ENCODE measurements at places on chromosomes 3 and 15.
A peak's percentile ranks its signal among the peaks of the same experiment; 100 is the strongest.

DNA sequence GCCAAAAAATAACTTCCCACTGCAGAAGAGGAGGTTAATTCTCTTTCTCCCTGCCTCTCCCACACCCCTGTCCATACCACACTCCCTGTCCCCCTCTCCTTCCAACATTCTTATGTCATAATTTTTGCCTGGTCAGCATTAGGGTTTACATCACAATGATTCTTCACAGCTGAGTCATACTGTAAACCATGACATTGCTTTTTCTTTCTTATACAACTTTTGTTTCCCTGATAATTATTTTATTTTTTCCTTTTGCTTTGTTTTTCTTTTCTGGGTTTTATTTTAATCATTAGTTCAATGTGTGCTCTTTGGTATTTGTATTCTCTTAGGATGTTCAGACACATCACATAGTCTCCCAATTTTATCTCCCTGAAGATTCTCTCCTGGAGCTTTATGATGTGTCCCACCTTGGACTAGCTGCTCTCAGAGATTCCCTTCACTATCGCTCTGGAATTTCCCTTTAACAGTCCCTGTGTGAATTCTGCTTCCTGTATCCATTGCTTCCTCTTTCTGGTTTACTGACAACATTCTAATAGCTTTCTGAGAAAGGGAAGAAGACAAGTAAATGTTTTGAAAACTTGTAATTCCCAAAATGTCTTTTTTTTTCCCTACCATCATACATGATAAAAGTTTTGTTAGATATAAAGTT lies 70.7 kb downstream of the SOX2 start:
- peak; percentile 36 for DNase-seq

GRCh38 chr15:70775160-70775559 lies 11.8 kb upstream of the UACA start:
- no peak for DNase-seq

GRCh38 chr3:132255041-132255745 lies 62.0 kb upstream of the ACP3 start:
- DNase-seq, result peak; percentile 11

DNA sequence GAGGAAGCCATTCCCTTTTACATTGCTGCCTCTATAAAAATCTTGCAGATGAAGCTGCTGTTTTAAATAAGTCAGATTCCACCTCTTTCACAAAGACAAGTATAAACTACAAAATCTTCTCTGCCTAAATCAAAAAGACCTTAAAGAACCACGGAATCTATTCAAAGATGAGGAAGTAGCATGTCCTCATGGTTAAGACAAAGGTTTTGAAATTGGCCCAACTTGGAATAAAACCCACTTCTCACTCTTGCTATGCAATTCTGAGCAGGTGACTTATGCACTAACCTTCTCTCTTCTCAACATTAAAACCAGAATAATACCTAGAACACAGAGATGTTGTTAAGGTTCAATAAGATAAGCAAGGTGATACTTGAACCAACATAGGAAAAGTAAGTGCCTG lies 97.6 kb downstream of the FOXP1 start:
- no peak for DNase-seq

DNA sequence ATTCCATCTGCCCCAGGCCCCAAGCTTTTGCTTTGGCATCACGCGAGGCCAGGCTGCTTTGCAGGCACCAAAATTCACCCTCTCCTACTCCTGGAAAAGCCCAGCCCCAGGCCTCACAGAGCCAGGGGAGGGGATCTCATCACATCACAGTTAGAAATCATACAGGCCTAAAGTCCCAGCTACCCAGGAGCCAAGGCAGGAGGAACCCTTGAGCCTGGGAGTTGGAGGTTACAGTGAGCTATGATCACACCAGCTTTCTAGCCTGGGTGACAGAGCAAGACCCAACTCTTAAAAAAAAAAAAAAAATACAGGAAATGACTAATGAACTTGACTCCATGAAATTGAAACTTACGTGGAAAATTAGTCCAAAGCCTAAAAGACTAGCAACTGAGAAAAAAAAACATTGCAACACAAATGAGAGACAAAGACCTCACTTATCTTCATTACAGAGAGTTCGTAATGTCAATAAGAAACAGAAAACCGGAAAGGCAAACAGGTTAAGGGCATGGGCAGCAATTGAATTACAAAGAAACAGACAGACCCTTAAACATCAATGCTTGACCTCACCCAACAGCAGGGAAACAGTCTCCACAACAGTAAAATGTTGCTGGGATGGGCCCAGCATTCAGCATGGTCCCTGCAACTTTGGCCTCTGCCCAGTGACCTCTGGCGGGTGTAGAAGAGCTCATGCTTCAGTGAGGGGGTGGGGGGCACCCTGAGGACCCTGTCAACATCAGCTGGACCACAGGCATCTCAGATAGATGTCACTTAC lies 151.5 kb downstream of the LRRK1 start:
- DNase-seq, result peak; percentile 39

DNA sequence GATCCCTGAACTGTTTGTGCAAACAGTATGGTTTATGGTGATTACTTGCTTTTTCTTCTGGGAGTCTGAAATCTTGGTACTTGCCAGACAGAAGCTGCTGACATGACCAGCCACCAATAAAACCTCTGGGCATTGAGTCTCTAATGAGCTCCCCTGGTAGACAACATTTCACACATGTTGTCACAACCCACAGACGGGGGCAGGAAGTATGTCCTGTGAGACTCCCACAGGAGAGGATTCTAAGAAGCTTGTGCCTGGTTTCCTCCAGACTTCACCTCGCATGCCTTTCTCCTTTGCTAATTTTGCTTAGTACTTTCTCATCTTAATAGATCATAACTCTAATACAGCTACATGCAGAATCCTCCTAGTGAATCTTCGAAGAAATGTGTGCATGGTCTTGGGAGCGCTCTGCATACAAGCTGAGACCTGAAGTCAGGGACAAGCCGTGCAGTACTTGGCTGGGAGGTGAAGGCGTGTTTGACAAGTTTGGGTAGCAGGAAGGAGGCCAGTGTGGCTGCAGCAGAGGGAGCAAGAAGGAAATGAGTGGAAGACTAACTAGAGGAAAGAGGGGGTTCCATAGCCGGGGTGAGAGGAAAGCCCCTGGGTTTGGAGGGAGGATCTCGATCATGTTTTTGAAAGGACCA lies 49.0 kb downstream of the B3GNT5 start:
- no peak for DNase-seq

DNA sequence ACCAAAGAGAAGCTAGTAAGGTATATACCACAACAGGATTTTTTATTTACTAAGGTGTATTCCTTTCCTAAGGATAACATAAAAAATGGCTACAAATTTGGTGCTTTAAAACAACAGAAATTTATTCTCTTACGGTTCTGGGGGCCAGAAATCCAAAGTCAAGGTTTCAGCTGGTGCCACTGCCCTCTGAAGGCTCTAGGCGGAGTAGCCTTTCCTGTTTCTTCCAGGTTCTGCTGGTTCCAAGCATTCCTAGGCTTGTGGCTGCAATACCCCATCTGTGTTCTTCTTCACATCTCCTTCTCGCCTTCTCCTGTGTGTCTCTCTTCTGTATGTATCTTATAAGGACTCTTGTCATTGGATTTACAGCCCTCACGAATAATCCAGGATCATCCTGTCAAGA lies 549.9 kb downstream of the GRM7 start:
- no peak for DNase-seq

- DNase-seq, result no peak
Observed at GRCh38 chr3:49177073-49177472, 5.7 kb downstream of the KLHDC8B start.

GRCh38 chr3:147699175-147699838 lies 290.1 kb downstream of the ZIC1 start:
- DNase-seq, result peak; percentile 43

DNA sequence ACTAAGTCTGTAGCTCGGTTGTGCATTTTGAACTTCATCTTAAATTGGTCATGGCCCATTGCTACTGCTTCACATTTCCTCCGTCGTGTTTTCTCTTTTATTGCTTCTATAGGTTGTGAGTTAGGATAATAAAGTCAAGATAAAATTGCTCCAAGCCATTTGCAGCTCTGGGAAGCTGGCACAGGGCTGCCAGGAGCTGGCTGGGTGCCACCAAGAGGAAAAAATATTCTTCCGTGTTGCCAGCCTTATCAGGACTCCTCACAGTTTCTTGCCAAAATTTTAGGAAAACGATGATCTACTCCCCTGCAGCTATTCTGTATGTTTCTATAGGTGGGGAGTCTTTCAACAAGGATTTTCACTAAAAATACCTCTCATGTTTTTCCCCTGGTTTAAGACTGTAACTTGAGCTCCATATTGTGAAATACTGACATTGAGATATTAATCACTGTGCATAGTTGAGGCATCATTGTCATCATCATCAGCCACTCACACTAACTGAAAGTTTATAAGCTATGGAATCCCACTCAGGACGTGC lies 55.4 kb upstream of the PIAS1 start:
- DNase-seq, result no peak

- DNase-seq, result peak; percentile 45
Observed at GRCh38 chr3:5426094-5426883, 238.8 kb downstream of the EDEM1 start.

- no peak for DNase-seq
Observed at GRCh38 chr3:2536575-2536974, 437.9 kb downstream of the CNTN4 start.

DNA sequence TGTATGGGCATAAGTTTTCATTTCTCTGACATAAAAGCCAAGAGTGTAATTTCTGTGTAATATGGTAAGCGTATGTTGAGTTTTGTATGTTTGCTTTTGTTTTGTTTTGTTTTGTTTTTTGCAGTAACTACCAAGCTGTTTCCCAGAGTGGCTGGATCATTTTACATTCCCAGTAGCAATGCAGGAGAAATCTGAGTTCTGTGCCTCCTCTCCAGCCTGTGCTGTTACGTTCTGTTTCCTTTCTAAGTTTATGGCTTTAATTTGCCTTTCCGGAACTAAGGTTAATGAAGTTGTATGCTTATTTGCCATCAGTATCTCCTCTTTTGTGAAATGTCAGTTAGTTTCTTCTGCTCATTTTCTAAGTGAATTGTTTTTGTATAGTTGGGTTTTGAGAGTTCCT lies 307.8 kb downstream of the GABRG3 start:
- DNase-seq, result no peak

- no peak for DNase-seq
Observed at GRCh38 chr3:143265501-143266070, 146.0 kb downstream of the CHST2 start.

All from astrocyte of the cerebellum (primary cell).